ENCODE measurements at places on chromosomes 4 and X.

DNA sequence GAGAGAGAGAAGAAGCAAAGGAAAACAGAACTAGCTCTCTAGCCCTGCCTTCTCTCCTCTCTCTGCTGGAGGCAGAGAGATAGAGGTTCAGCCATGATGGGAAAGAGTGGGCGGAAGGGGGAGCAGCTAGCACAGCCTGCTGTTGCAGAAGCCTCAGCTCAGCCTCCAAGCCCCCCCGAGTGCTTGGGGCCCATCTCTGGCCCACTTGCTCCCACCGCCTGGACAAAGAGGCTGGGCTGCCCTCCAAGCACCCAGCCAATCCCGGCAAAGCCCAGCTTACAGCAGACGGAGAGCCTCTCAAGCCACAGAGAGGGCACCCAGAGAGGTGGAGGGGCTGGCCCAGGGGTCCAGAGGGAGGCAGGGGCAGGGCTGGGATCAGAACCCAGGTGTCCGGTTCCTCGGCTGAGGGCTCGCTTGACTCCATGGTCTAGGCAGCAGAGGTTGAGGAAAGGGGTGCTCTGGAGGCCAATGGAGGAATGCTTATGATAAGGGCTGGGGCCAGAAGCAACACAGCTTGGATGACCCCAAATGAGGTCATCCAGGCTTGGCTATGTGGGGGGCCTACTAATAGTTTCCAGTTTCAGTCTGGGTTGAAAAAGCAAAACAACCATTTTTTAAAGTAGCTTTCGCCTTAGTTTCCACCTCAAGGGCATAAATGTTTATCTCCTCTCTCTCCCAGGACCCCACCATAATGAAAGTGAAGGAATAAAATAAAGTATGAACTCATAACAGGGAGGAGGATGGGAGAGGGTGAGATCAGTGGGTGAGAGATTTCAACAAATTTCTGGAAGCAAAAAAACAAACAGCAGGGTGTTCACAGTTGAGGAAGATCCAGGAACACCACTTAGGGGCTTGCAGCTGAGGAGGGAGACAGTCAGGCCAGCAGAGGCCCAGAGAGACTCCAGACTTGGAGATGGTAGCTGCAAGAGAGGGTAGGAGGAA is 24.9 kb upstream of the IQSEC2 start:
- no peak for DNase-seq

DNA sequence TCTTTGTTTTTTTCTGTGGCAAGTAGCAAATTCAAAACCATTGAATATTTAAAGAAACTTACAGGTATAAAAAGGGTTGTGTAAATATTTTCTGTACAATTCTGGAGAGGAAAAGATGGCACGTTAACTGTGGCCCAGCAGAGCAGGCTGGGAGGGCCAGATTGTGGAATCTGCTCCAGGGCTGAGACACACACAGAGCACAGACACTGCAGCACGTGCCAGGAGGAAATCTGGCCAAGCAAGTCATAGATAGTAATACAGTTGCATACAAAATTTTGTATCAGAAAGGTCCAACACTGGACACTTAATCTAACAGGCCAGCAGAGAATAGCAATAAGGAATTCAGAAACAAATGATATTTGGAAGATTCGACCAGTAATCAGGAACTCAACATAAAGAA is 763.7 kb downstream of the PDHA2 start:
- no peak for DNase-seq

DNA sequence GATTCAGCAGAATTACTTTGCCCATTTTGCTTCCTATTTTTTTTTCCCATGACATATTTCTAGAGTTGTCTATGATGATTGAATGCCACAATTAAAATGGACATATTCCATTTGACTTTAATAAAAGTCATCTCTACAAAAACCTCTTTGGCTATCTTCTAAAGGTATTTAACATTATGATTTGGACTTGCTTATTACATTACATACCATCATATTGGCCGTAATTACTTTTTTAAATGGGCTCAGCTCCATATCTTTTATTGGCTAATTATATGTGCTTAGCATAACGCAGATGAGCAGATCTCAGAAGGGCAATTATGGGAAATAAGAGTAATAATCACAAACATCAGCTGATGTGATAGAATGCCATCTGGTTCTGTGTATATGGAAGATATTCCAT is 4.5 kb upstream of the LNX1 start:
- DNase-seq, result no peak

- no peak for DNase-seq
Observed at GRCh38 chrX:100973411-100973810, 3.9 kb downstream of the ARL13A start.

GRCh38 chr4:68218044-68218443 is 27.4 kb downstream of the TMPRSS11B start:
- no peak for DNase-seq

GRCh38 chrX:108442901-108443464 is 3.3 kb downstream of the COL4A5 start:
- no peak for DNase-seq

DNA sequence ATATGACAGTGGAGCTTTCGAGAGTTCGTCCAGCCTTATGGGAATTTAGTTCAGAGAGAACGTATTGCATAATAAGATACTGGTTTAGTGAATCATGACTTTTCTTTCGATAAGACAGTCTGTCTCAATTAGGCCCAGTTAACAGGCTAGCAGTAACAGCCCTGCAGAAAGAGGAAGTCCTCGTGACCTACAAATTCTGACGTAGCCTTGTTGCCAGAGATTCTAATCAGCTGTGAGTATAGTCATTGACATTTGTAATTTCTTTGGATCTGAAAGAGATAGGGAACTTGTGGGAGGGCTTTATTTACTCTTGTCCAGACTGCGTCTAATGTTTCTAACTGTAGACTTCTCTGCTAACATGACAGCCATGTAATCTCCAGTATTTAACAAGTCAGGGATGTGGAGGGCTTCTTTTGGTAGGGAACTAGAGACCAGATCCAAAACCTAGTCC is 15.8 kb downstream of the ART3 start:
- no peak for DNase-seq

GRCh38 chr4:186666750-186667149 is 56.9 kb downstream of the FAT1 start:
- no peak for DNase-seq

DNA sequence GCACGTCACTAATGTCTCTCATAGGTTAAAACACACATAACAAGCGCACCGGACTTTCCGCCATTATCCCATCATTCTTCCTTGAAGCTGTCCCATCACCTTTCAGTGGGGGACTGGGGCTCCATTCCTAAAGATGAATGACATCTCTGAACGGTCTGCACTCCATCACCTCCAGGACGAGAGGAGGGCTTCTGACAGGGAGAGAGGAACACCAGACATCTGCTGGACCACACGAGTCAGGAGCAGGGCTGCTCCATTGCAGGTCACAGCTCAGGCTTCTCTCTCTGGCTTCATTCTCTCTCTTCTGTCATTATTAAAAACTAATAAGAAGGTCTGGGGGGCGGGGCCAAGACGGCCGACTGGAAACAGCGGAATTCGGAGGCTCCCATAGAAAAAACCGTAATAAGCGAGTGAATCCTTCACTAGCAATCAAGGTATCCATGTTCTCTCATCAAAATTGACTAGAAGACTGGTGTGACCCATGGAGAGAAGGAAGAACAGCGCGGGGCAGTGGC is 289.8 kb downstream of the LDB2 start:
- DNase-seq, result no peak

DNA sequence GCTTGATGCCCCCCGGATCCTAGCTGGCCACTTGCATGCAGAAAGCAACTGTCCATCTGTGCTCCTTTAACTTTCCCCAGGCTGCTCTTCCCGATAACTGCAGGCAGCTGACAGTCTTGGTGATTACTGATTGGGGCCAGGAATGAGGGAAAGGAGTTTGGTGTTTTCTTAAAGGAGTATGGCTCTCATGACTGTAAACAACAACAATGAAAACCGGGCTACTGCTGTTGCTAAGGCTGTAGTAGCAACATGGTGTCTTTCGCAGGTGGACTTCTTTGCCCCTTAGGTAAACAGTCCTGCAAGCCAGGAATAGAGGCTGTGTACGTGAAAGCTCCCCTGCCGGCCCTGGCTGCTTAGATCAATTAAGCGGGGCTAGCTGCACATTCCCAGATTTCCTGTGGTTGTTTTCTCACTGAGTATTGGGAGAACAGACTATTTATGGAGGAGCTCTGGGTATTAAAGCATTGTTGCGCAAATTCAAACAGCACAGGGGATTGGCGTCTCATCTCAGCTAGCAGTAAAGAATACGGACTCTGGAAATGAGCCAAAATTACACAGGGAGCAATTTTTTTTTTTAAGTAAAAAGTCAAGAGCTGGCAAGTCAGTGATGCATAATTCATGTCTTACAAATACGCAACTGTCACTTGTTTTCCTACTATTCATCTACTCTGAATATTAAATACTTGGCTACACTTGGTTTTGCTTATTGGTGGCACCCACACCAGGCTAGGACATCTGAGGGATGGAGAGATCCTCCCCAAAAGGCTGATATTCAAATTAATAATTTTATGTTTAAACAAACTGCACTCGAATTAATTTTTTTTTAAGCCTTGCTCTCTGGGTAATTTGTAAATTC is 61.6 kb upstream of the NAP1L5 start:
- DNase-seq, result no peak

All from right renal cortex interstitium (tissue), 3 donors.